ENCODE measurements at places on chromosomes 13 and 19.
A peak's percentile ranks its signal among the peaks of the same experiment; 100 is the strongest.

DNA sequence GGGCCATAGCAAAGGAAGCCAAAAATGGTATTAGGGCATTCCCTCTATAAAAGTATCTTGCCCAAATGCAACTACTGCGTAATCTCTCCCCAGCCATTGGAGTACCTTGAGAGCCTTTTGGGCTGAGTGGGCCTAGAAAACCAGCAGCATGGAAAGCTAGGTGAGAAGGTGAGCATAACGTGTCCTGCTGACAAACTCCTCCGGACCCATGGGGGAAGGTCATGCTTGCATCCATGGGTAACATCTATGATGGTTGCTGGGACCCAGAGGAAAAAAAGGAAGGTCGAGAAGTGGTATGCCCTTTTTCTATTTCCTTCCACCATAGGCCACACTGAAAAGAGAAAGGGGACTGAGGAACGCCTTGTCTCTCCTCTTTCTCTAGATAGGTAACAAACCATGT lies 57.4 kb downstream of the ZNF728 start:
- DNase-seq: no peak

DNA sequence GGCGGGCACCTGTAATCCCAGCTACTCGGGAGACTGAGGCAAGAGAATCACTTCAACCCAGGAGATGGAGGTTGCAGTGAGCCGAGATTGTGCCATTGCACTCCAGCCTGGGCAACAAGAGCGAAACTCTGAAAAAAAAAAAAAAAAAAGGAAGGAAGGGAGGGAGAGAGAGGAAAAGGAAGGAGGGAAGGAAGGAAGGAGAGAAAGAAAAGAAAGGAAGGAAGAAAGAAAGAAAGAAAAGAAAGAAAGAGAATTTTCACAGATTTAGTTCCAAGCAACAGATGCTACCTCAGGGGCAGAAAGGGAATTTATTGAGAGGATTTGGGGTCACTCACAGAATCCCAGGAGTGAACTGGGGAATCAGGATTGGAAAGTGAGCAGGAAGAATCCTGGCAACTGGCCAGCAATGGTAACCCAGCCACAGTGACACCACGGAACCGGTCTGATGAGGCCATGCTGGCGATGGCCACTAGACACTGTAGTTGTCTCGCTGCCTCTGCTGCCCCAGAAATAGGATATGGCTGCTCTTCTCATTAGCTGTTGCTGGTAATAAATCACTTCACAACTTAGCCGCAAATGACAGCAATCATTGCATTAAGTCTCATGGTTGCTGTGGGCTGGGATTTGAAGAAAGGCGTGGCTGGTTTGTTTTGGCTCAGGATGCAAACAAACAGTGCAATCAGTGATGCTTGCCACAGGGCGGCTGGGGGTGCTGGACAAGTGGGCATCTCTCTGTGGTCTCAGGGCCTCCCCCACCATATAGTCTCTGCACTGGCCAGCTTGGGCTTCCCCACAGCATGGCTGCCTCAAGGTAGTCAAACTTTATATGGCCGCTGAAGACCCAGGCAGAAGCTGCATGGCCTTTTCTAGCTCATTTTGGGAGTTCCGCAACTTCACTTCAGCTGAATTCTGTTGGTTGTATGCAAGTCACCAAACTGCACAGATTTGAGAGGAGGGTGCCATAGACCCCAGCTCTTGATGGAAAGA lies 5.2 kb upstream of the BCAM start:
- no peak for DNase-seq

- no peak for DNase-seq
These were observed 115.3 kb upstream of the C1QTNF9B start for GRCh38 chr13:24012648-24013047.

- no peak for DNase-seq
These were observed 49.4 kb upstream of the TNFSF11 start for GRCh38 chr13:42524487-42525034.

DNA sequence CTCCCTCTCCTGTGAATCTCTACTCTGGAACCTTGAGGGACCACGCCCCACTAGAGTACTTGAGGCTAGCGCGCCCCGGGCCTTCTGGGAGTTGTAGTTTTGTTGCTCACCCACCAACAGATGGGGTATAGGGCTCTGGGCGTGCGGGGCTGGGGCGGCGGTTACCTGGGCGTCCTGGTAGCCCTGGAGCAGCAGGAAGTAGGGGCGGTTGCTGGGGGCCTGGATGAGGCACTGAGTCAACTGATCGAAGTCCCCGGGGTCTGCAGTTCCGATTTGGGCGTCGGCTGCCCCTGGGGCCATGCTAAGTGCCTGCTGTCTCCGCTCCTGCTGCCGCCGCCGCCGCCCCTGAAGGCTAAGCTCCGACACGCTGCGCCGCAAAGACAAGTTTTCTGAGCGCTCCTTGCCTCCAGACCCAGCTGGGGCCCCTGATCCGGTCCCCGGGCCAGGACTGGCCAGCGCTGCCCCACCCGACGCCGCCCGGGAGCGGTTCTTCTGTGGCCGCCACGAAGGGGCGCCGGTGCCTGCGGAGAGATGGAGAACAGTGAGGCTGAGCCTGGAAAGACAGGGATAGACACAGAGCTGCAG lies 5.3 kb downstream of the RASIP1 start:
- no peak for DNase-seq

GRCh38 chr19:1389033-1389940 lies 5.6 kb downstream of the NDUFS7 start:
- no peak for DNase-seq

GRCh38 chr19:31300422-31300821 lies 48.8 kb downstream of the TSHZ3 start:
- DNase-seq: no peak

DNA sequence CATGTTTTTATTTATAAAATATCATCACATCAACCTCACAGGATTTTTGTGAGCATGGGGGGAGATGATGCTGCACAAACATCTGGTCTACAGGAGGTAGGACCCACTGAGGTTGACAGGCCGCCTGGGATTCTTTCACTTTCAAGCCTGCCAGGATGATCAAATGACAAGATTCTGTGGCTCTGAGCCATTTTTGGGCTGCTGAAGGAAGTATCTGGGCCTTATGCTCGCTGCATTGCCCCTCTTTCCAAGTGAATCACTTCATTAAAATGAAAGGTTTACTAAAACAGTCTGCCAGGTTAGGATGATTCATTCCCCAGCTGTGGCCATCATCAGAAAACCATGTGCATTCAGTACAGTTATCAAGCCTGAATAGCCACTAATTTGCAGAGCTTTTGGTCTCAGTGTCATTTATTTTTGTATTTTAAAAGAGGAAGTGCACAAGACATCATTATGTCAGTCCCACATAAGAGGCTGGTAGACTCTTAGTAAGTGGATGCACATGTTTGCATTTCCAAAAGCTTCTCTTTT lies 34.4 kb downstream of the STARD13 start:
- DNase-seq: no peak

DNA sequence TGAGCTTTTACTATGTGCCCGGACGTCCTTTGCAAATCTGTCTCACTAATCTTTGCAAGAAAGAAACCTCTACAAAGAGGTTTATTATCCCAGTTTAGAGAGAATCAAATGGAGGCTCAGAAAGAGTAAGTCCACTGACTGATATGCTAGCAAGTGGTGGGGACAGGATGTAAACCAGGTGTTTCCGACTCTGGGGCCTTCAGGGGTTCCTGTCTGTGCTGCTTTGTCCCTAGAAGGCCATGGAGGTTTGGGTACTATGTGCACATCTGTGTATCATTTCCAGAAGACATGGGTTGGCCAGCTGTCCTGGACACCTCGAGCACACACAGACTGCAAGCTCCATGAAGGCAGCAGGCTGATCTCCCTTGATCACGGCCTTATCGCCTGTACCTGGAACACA lies 1.2 kb upstream of the KPTN start:
- no peak for DNase-seq

DNA sequence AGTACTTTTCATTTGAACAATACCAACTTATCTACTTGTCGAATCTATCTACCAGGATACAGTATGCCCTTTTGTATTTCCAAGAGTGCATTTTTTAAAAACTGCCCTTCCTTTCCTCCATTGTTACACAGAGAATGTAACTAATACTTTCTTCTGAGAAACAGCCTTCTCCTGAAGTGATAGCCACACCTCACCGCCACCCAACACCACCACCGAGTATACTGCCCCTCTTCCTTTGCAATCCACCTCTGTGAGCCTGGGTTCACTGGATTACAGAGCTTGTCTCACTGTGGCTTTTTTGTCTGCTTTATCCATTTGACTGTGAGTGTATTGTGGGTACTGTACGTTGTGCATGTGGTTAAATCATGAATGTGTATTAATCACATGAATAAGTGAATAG lies 305.4 kb downstream of the KLF12 start:
- no peak for DNase-seq

DNA sequence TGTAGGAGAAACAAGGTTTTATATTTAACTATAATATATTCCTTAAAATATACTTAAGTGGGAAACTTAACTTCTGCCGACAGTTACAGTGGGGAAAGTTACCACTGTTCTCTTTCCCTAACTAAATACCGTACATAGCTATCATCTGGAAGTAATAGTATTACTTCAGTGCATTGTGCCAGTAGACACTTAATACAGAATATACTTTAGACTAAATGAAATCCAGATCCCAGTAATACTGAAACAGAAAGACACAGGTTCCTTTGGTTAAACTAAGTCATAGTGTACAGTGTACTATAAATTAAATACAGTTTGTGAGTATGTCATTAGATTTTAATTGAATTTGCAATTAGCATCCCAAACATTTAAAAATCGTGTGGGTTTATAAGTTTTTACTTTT lies 107.5 kb downstream of the PCCA start:
- DNase-seq: no peak

DNA sequence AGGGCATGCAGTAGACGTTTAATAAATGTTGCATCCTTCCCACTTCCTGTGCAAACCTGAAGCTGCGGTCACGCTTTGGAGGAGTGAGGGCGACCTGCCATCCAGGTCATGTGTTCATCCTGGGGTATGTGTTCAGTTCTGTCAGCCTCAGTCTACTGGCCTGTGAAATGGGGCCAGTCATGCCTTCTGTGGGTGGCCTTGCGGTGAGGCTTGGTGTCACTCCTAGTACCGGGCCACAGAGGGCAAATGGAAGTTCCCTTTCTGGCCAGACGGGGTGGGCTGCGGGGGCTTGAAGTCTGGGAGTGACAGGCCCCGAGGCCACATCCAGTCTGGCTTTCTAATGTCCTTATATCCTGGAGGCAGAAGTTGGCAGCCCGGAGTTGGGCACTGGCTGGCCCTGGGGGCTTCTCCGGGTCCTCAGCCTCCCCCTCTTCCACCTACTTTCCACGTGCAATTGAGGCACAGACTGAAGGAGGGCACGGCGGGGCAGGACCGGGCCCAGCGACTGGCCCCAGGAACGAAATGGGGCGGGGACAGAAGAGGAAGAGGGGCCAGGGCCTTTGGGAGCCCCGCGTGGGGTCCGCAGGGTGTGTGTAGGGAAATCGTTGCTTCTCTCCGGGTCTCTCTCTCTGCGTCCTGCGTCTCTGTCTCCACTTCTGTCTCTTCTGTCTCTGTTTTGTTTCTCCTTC lies 11.1 kb downstream of the PDE4A start:
- no peak for DNase-seq

DNA sequence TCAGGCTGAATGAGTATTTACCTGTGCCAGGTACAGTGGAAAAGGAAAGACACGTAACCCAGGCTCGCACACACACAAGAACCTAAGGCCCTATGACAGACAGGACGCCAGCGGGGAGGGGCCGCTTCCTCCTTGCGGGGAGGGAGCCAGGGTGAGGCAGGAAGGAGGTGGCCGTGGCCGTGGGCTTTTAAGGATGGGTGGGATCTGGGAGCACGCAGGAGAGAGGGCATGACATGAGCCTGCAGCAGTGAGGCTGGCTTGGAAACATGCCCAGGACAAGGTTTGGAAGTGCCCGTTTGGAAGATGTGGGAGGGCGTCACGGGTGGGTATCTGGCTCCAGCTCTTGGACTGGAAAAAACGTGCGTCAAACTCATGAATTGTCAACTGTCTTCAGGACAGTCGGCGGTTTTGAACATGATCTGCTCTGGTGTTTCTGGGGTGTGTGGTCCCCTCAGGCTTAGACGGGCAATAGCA lies 20.1 kb downstream of the SH3GL1 start:
- peak; percentile 37 for DNase-seq

DNA sequence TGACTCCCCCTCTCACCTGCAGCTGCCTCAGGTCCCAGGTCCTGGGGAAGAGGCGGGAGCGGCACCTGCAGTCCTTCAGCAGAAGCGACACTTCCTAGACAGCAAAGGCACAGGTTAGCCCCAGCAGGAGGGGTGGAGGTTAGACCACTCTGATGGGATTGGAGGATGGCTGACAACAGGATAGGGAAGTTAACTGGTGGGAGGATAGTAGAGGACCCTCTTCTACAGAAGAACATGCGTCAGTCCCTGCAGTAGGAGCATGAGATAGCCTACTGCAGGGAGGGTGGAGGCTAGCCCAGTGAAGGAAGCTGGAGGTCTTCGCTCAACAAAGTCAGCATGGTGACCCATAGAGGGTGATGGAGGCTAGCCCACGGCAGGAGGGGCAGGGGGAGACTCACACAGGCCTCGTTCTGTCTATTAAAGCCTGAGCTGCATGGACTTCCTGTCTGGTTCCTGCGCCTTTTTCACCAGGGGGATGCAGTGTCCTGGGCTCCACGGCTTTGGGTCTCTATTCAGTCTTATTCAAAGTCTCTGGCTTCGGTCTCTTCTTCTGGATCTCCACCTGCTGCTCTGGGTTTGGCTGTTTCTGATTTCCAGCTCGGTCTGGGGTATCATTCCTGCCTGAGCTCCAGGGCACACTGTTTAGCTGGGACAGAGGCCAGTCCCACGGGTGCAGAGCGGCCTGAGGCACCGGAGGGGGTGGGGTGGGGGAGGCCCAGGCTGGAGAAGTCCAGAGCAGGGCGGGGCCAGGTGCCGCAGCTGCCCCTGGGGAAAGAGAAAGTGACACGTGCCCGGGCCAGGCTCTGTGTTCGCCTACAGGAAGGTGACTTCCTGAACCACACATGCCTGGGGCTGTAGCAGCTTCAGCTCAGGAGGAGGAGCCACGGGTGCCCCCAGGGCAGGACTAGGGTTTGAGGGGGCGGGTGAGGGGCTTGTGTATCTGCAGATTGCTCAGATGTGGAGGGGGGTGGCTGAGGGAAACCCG lies 7.3 kb downstream of the IFNL3 start:
- DNase-seq: no peak

- DNase-seq: no peak
These were observed 228.4 kb downstream of the ENOX1 start for GRCh38 chr13:43558326-43558725.

- no peak for DNase-seq
These were observed 17.4 kb upstream of the SIGLEC6 start for GRCh38 chr19:51548891-51549305.

Measured in stimulated activated CD8-positive, alpha-beta memory T cell treated with anti-CD3 and anti-CD28 coated beads, Interleukin-7, amount 100 ng/mL, for 1 hour (primary cell).